ENCODE measurements at places on chromosomes 11 and 22.

DNA sequence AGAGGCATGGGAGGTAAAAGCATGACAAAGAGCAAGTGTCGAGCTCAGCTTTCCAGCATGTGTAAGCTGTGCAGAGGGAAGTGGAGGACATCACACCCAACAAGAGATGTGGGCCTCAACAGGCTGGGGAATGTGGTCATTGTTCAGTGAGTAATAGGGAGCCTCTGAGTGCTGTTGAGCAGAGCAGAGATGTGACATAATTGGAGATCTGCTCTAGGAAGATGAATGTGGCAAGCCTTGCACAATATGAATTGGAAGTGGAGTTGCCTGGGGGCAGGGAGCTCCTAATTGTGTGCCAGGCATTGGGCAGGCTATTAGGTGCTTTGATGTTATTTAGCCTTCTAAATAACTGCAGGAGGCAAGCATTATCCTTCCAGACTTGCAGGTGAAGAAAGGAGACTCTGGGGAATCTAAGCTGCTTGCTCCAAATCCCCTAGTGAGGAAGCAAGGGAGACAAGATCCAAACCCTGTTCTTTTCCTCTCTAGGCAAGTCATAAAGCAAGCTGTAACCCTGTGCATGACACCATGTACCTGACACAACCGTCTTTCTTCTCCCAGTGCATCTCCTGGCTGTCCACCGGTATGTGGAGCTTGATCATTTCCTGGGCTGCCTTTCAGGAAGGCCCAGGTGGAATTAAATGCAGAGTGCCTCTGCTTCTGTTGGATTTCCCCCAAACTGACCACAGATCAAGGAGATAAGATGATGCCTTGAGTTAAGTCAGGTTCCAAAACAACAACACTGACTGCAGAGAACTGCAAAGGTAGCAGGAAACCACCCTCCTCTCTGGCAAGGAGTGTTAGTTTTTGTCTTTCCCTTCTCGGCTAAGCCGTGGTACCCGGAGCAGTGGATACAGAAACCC is 221.4 kb downstream of the TENM4 start:
- no peak for DNase-seq

GRCh38 chr11:130115218-130115617 is 44.4 kb upstream of the ST14 start:
- DNase-seq: no peak

DNA sequence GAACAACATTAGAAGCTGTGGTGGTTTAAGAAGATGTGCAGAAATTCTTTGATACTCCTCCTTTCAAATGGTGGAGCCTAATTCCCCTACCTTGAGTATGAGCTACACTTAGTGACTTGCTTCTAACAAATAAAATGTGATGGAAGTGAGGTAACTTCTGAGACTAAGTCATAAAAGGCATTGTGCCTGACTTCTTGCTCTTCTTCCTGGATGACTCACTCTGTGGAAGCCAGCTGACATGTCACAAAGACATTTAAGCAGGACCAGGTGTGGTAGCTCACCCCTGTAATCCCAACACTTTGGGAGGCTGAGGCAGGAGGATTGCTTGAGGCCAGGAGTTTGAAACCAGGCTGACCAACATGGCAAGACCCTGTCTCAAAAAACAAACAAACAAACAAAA is 3.9 kb upstream of the PLA2G3 start:
- DNase-seq: no peak

DNA sequence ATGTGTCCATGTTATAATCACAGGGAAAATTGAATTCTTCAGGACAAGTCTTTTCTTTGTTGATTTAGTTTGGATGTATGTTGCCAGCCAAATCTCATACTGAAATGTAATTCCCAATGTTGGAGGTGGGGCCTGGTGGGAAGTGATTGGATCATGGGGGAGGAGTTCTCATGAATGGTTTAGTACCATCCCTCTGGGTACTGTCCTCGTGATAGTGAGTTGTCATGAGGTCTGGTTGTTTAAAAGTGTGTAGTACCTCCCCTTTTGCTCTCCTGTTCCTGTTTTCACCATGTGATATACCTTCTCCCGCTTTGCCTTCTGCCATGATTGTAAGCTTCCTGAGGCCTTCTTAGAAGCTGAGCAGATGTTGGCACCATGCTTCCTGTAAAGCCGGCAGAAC is 100.3 kb downstream of the CCDC81 start:
- DNase-seq: no peak

GRCh38 chr11:14373941-14374646 is 15.1 kb upstream of the RRAS2 start:
- peak; percentile 73 for DNase-seq

DNA sequence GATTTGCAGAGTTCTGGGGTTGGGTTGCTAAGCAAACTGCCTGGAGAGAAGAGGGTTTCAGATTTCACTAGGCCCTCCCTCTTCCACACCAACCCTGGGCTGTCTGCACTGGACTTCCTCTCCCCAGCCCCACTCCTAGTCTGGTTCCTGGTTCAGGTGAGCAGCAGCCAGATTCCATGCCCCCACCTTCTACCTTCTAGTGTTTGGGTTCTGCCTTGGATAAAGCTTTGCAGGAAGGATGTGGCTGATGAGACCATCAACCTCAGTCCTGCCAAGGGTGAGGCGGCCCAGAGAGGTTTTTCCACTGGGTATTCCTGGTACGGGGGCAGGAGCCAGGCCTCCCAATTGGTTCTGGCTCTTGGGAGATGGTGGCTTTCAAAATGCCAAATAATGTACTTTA is 68.3 kb downstream of the BCR start:
- no peak for DNase-seq

- peak; percentile 30 for DNase-seq
Observed at GRCh38 chr11:132838627-132839026, 693.7 kb downstream of the OPCML start.

DNA sequence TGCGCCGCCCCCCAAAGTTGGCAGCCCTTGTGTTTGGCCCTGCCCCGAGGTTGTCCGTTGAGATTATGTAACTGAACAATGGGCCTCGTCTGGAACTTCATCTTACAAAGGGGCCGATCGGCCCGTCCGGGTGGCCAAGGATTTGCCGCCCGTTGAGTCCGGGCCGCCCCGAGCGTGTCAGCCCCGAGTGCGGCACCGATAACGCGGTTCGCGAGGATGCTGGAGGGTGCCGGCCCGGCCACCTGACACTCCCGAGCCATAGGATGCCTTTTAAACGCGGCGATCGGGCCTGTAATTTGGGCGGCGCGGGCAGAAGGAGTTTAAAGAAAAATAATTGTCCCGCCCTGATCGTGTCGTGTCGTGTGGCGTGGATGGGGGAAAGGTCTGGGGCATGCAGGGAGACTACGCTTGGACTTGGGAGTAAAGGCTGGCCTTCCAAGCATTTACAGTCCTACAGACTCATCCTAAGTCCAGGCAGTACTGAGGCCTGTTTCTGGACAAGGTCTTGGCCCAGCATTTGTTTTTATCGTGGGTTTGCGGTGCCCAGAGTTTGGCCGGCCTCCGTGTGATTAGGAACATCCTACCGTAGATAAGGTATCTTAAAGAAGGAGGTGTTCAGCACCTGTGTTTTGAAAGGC is 1.3 kb downstream of the WEE1 start:
- no peak for DNase-seq

DNA sequence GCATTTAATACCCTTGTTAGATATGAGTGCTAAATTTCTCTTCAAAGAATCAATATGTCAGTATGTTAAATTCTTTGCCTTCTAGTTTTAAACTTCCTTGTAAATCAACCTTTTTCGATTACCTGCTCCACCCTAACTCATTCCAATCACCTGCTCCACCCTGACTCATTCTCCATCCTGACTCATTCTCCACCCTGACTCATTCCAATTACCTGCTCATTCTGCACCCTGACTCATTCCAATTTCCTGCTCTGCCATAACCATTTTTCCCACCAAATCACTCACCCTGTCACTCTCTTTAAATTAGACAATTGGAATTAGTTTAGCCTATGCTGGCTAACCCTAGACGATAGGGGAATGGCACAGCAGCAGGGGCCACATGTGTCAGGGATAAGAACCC is 519.5 kb upstream of the LRRC4C start:
- DNase-seq: no peak

GRCh38 chr11:72613977-72614376 is 60.2 kb downstream of the PDE2A start:
- no peak for DNase-seq

DNA sequence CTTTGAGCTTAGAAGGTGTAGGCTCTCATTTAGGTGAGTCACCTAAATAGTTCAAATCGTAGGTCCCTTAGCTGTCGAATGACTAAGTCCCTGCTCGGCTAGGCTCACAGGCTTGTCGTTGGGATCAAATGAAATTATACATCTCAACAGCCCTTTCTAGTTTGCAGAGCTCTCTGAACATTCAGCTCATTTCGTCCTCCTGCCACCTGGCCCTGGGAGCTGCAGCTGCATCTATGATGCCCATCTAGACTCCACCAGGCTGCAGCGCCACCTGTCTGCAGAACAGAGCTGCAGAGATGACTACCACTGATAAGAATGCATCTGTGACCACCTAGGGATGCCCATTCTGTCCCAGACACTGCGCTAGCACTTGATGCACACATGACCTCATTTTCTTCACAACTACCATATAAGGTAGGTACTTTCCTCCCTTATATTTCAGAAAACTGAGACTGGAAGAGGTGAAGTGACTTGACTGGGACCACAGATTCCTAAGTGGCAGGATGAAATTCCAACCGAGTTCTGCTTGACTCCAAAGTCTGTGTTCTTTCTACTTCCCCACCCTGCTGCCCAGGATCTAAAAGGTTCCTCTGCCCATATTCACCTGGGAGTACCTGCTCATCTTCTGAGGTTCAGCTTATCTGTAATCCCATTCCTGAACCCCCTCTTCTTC is 141.1 kb upstream of the NARS2 start:
- DNase-seq: no peak

- DNase-seq: no peak
Observed at GRCh38 chr22:33715237-33715985, 204.9 kb downstream of the LARGE1 start.

DNA sequence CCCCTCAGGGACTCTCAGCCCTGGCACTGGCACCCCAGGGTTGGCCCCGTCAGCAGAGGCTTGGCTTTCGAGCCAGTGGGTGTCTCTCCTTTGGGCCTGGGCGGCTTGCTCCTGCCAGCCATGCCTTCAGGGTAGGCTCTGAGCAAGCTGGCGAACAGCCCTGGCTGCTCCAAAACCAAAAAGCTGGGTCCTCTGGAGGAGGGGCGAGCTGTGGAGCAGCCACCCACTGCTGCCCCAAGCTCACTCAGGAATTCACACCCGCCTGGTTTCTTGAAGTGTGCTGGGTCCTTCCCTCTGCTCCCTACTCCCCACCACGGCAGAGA is 6.2 kb downstream of the YDJC start:
- DNase-seq: no peak

- DNase-seq: no peak
Observed at GRCh38 chr11:76391811-76392475, 10.8 kb downstream of the GVQW3 start.

GRCh38 chr11:66707486-66707885 is 21.5 kb downstream of the SPTBN2 start:
- DNase-seq: no peak

DNA sequence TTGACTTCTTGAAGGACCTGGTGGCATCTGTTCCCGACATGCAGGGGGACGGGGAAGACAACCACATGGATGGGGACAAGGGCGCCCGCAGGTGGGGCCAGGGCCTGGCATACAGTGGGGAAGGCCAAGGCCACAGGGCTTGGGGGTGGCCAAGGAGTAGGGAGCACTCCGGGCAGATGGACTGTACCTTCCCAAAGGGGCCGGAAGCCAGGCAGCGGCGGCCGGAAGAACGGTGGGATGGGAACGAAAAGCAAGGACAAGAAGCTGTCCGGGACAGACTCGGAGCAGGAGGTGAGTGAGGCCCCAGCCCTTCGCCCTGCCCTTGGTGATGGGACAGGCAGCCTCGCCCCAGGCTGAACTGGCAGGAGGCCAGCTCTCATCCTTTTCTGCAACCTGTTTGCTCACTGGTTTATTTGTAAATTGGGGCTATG is 1.2 kb downstream of the DRAP1 start:
- DNase-seq: no peak

- peak; percentile 66 for DNase-seq
Observed at GRCh38 chr11:117273550-117274289, 17.4 kb upstream of the BACE1-AS start.

- DNase-seq: peak; percentile 72
Observed at GRCh38 chr11:26820739-26821138, 98.9 kb upstream of the SLC5A12 start.

DNA sequence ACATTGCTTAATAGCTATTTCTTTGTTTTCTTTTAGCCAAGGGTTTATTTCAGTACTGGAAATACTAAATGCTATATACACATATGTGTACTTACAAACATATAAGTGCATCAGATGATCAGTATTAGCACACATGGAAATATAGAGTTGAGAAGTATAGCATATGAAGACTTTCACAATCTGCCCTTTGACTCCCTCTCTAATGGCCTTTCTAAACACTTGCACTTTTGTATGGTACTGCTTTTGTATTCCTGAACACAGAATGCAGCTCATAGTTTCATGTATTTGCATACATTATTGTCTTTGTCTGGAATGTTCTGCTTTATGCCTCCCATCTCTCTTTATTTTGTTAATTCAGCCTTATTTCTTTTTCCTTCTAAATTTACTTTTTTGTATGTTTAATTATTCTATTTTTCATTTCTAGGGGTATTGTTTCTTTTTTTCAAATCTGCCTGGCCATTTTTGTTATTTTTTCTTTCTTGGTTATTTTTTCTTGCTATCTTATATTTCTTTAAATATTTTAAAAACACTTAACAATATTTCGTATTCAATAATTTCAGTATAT is 28.8 kb downstream of the ACER3 start:
- no peak for DNase-seq

DNA sequence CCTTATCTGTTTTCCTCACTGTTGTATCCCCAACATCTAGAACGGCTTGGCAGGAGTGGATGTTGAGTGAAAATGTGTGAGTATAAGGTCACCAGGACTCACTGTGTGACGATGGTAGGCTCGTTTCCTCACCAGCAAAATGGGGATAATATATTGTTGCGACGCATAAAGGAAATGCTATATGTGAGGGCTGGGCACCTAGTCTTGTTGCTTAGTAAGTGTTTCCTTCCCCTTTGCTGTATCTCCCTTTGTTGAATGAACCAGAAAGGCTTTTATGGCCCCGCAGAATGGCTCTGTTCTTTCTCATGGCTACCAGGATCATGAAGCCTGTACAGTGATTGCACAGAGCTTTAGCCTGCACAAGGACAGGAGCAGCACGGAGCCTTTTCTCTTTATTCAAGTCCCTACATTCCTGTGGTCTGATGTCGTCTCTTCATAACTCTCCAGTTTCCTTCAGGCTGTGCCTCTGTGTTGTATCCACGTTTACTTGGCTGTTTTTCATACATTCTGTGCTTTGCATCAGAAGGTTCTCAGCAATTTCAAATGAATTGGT is 5.4 kb downstream of the TNRC6B start:
- peak; percentile 54 for DNase-seq

GRCh38 chr22:30208631-30209603 is 37.6 kb downstream of the LIF start:
- peak; percentile 72 for DNase-seq

GRCh38 chr11:105693075-105693759 is 83.3 kb downstream of the GRIA4 start:
- no peak for DNase-seq
